K562 (cell line): ENCODE measurements at places on chromosomes 4 and X. TPM values are rescaled to one million over a fixed set of nuclear protein-coding genes. Genes with fewer than 3 reads are reported as not detected.

DNA sequence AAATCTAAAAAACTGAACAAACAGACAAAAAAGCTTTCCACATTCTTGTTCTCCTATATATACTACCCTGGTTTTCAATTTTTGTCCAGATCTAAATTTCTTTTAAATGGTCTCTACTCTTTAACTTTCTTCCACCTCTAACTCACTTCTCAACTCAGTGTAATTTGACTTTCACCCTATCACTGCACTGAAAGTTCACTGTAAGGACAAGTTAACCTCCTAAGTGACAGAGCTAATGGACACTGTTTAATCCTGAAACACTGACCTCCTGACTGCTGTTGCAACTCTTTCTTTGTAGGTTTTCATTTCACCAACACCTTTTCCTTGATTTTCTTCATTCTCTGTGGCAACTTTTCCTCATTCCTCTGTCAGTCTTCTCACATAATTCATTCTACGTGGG lies 50.0 kb downstream of the ATOH1 start:
- no peak overlapping the region for H3K27ac ChIP-seq
- H3K27me3 ChIP-seq = no peaks in the 10 kb centered on the region
- DNase-seq = no peak

DNA sequence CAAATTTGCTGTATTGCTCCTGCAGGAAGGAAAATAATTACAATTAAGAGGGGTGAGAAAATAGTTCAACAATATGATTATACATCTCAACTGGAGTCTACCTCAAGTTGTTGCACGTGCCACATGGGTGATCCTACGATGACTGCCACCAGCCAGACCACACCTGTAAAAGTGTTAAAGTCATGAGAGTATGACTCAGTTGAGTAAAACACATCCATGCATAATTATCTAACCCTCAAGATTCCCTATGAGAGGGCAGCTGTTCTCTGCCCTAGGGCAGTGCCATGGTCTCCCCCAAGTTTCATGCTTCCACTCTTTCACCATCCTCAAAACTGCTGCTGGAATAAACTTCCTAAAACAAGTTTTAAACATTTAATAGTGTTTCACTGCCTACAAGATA lies 44.1 kb downstream of the QRFPR start:
- no peaks in the 10 kb centered on the region for H3K4me1 ChIP-seq
- no peak overlapping the region for H3K4me3 ChIP-seq
- H3K36me3 ChIP-seq = no peaks in the 10 kb centered on the region

SPANXA1 gene
- total RNA-seq = not detected in 2 replicates

DNA sequence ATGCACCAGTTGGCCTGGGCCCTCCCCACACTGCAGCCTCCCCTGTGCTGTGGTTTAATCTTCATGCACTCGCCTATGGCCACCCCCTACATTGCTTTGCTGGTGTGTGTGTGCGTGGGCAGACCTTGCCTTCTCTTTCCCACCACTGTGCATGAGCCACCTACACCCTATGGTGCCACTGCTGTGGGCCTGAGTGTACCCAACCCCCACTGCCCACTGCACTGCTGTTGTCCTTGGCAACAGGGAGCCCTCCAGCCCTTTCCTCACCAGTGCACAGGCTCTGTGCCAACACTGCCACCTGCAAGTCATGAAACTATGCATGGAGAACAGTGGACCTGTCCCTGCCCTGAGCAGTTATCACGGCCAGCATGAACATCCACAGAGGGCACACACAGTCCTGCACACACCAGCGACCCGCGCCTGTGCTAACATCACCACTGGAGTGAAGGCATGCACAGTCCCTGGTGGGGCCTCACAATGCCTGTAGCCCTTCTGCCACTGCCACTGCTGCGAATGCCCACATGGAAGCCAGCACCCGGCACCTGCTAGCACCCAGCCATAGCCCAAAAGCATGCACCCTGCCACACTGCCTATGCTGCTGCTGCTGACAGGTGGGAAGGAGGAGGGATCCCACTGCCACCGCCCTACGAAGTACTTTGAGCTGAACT lies 237.8 kb upstream of the ARSJ start:
- no peaks in the 10 kb centered on the region for H3K36me3 ChIP-seq
- no peak overlapping the region for H3K27ac ChIP-seq

DNA sequence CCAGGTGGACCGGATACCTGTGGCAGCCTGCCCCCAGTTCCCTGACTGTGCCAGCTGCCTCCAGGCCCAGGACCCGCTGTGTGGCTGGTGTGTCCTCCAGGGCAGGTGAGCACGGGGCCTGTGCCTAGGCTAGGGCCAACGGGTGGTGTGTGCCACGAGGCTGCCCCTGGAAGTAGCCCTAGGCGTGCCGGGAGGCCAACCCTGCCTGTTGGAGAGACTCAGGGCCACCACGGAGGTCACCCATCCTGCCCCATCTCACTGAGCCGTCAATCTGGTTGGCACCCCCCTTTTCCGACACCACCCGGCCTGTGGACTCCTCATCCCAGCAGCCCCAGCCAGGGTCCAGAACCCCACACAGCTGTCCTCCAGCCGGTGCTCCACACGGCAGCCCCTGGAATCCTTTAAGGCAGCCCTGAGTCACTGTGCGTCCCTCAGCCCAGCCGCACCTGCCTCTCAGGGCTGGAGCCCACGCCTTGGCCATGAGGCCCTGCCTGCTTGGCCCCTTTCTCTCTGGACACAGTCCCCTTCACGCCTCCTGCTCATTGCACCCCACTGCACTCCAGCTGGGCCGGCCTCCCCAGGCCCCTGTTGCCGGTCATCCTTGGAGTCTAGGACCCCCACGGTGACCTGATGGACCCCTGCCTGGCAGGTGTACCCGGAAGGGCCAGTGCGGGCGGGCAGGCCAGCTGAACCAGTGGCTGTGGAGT lies 5.3 kb downstream of the PLXNB3 start:
- DNase-seq = no peak
- no peaks in the 10 kb centered on the region for H3K27me3 ChIP-seq
- H3K36me3 ChIP-seq = no peaks in the 10 kb centered on the region
- no peak overlapping the region for H3K27ac ChIP-seq

IGSF1 gene
- total RNA-seq = 1.0 and 1.1 TPM in 2 replicates

- no peak overlapping the region for H3K27ac ChIP-seq
- no peak for DNase-seq
- H3K4me3 ChIP-seq = no peak overlapping the region
- no peaks in the 10 kb centered on the region for H3K36me3 ChIP-seq
These were observed 473.9 kb downstream of the GALNTL6 start for GRCh38 chr4:172287117-172287516.

- DNase-seq = no peak
- H3K4me3 ChIP-seq = no peak overlapping the region
These were observed 116.8 kb upstream of the KIT start for GRCh38 chr4:54540931-54541330.

GRCh38 chrX:106039920-106040319 lies 1.4 kb upstream of the SERPINA7 start:
- no peaks in the 10 kb centered on the region for H3K36me3 ChIP-seq
- no peak for DNase-seq
- no peaks in the 10 kb centered on the region for H3K4me1 ChIP-seq
- no peak overlapping the region for H3K27ac ChIP-seq

TMSB15A gene
- 0.49 TPM in 1 of 2 replicates, not detected in the other for total RNA-seq

DMRTC1 gene
- total RNA-seq = not detected in 2 replicates

SLITRK4 gene
- total RNA-seq = not detected in 2 replicates

DNA sequence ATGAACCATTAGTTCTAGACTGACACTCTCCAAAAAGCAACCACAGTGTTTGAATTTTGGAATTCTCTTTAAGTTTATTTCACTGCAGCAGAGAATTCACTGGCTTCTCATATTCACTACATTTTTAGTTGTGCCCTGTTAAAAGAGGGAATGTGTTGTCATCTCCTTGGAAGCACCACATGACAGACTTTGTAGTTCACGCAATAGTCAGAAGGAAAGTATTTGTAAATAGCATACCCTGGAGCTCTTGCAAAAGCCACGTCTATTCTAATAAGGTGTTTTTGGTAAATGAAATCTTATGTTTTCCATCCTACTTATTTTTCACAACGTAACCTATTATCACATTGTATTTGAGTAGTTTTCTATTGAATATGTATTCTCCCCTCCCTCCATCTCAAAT lies 25.8 kb downstream of the DOCK11 start:
- H3K27ac ChIP-seq = no peak overlapping the region
- no peak overlapping the region for H3K4me3 ChIP-seq
- no peak for DNase-seq
- peaks cover 11% of the 10 kb centered on the region for H3K4me1 ChIP-seq

- H3K27ac ChIP-seq = no peak overlapping the region
- H3K4me3 ChIP-seq = no peak overlapping the region
- H3K36me3 ChIP-seq = no peaks in the 10 kb centered on the region
These were observed 376.5 kb upstream of the MAD2L1 start for GRCh38 chr4:120443116-120443515.

- no peaks in the 10 kb centered on the region for H3K4me1 ChIP-seq
- H3K27me3 ChIP-seq = no peaks in the 10 kb centered on the region
- DNase-seq = no peak
- no peak overlapping the region for H3K4me3 ChIP-seq
- no peaks in the 10 kb centered on the region for H3K36me3 ChIP-seq
These were observed 161.0 kb downstream of the CPXCR1 start for GRCh38 chrX:88908056-88908455.

SCRG1 gene
- total RNA-seq = not detected in 2 replicates

- no peak overlapping the region for H3K27ac ChIP-seq
- no peaks in the 10 kb centered on the region for H3K27me3 ChIP-seq
- no peak overlapping the region for H3K4me3 ChIP-seq
These were observed 40.7 kb upstream of the ANK2 start for GRCh38 chr4:113008716-113009115.

MAGEA12 gene
- 76.2 and 80.4 TPM in 2 replicates for total RNA-seq

PCDH10 gene
- 0.40 and 0.55 TPM in 2 replicates for total RNA-seq

GRCh38 chr4:141339391-141339790 lies 118.7 kb downstream of the ZNF330 start:
- H3K27me3 ChIP-seq = no peaks in the 10 kb centered on the region
- no peak for DNase-seq
- no peak overlapping the region for H3K4me3 ChIP-seq
- no peaks in the 10 kb centered on the region for H3K4me1 ChIP-seq

DNA sequence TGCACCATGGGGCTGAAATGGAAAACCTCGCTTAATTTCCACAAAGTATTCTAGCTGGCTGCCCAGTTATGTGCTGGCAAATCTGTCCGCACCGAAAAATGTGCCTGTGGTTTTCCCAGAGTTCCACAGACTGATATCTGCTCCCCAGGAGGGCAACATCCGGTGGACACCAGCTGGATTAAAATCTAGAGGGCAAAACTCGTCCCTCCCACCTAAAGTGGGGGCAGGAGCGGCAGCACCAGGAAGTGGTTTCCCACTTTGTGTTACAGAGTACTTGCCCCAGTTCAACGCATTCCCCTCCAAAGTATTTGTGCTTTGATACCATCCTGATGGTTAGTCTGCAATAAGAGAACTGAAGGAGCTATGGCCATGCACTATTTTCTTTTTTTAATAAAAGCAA lies 187.6 kb downstream of the TSPAN5 start:
- no peak overlapping the region for H3K4me3 ChIP-seq
- DNase-seq = peak; percentile 32
- H3K4me1 ChIP-seq = no peaks in the 10 kb centered on the region; the same call in 1 of the 2 replicates
- H3K36me3 ChIP-seq = no peaks in the 10 kb centered on the region

AMBN gene
- not detected in 2 replicates for total RNA-seq

GRCh38 chrX:7119950-7120877 lies 27.3 kb upstream of the STS start:
- no peak for DNase-seq
- no peaks in the 10 kb centered on the region; the same call in 1 of the 2 replicates for H3K4me1 ChIP-seq
- no peak overlapping the region for H3K27ac ChIP-seq
- no peaks in the 10 kb centered on the region for H3K27me3 ChIP-seq

DNA sequence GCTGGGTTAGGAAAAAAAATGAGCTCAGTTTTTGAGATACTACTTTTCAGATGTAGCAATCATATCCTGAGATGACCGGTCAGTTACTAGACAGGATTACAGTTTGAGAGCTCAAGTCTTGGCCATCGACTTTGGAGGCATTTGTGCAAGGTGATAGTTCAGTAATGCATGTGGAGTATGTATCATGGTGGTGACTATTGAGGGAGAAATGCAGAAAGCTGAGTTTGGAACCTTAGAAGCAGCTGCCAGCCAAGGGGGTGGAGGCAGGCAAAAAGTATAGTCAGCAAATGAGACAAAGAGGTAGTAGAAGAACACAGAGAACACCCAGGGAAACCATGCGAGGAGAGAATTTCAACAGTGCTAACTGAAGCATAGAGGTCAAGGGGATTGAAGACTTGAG lies 48.7 kb upstream of the SLC4A4 start:
- no peak overlapping the region for H3K4me3 ChIP-seq
- H3K4me1 ChIP-seq = no peaks in the 10 kb centered on the region
- no peaks in the 10 kb centered on the region for H3K27me3 ChIP-seq
- H3K27ac ChIP-seq = no peak overlapping the region

DNA sequence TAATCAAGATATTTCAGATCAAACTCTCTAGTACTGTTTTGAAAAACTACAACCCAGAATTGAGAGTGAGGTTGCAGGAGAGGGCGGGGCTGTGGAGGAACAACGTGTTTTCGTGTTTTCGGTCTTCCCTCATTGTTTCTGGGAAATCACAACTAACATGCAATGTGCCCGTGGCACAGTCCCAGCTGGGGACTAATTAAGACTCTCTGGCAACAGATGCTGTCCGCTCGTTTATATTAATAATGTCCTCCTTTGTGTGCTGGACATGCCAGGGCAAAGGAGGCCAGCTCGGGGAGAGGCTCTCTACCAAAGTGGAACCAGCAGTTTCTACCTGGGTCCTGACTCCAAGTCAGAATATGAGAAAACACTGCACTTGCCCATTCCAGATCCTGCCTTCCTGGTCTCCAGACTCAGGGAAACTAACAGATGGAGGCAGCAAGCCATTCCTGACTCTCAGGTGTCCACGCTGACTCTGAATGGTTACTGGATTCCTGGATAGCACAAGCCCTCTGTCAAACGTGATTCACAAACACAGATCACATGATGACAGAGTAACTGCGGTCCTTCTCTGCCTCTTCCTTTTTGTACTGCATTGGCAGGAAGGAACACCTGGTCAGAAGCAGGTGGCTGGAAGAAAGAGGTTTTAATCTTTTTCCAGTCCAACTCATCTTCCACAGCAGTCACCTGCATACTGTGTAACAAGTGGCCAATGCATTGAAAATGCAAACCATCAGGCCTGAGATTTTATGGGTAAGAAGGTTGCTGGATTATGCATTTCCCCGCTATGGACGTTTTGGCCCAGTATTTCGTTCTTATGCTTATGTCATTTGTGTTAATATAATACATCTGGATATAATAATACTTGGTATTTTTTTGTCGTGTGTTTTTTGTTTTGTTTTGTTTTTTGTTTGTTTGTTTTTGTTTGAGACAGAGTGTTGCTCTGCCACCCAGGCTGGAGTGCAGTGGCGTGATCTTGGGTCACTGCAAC lies 65.0 kb downstream of the COQ2 start:
- H3K36me3 ChIP-seq = no peaks in the 10 kb centered on the region
- no peak for DNase-seq
- no peak overlapping the region for H3K27ac ChIP-seq
- H3K27me3 ChIP-seq = no peaks in the 10 kb centered on the region; the same call in 2 of the 3 replicates

- H3K36me3 ChIP-seq = peaks cover 32% of the 10 kb centered on the region; the same call in 1 of the 3 replicates
These were observed 8.8 kb downstream of the BBS7 start for GRCh38 chr4:121861426-121861825.

DNA sequence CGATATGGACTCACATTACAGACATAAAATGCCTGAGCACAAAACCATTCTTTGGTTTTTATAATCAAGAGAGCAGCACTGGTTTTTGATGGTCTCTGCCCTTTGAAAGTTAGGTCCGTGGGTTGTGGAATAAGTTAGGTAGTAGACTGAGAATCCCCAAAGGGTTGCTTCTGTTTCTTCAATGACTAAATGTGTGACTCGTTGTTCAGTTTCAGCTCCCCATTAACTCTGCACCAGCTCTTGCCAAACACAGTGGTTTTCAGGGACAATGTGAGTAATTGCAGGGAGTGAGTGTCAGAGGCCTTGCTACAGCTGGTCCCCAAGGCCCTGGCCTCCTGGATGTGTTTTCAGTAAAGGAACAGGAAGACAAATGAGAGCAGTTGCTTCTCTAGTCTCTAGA lies 24.8 kb downstream of the SMIM20 start:
- H3K27me3 ChIP-seq = peaks cover 32% of the 10 kb centered on the region
- no peak overlapping the region for H3K4me3 ChIP-seq
- H3K36me3 ChIP-seq = no peaks in the 10 kb centered on the region
